Muscle of arm (tissue), 14 donors: ENCODE measurements at places on chromosomes 1 and 21.

- no peak for DNase-seq
These were observed 30.1 kb downstream of the AVPR1B start for GRCh38 chr1:206087091-206087490.

DNA sequence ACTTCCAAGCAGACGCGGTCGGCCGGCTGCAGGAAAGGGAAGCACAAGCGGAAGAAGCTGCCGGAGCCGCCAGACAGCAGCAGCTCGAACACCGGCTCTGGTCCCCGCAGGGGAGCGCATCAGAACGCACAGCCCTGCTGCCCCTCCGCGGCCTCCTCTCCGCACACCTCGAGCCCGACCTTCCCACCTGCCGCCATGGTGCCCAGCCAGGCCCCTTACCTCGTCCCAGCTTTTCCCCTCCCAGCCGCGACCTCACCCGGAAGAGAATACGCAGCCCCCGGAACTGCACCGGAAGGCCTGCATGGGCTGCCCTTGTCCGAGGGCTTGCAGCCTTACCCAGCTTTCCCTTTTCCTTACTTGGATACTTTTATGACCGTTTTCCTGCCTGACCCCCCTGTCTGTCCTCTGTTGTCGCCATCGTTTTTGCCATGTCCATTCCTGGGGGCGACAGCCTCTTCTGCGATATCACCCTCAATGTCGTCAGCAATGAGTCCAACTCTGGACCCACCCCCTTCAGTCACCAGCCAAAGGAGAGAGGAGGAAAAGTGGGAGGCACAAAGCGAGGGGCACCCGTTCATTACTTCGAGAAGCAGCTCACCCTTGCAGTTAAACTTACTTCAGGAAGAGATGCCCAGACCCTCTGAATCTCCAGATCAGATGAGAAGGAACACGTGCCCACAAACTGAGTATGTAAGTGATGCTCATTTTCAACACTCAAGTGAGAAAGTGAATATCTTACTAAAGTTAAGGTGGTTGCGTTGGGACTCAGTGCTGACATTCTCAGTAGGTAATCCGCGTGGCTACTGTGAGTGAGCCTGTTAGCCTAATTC, 25.5 kb downstream of the UTS2 start:
- DNase-seq = no peak

DNA sequence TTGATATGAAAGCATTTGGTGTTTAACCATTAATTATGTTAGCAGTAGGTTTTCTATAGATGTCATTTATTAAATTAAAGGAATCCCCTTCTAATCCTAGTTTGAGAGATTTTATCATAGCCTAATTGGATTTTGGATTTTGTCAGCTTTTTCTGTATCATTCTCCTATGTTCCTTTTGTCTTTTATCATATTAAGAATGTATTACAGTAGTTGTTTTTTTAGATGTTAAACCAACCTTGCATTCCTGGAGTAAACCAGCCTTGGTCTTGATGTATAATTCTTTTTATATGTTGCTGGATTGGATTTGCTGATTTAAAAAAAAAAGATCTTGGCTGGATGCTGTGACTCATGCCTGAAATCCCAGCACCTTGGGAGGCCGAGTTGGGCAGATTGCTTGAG, 5.6 kb downstream of the SETDB1 start:
- DNase-seq = no peak

- DNase-seq = no peak
These were observed 70.9 kb upstream of the S1PR1 start for GRCh38 chr1:101165954-101166353.

GRCh38 chr21:30337772-30338171, 278 bp upstream of the KRTAP27-1 start:
- DNase-seq = no peak

DNA sequence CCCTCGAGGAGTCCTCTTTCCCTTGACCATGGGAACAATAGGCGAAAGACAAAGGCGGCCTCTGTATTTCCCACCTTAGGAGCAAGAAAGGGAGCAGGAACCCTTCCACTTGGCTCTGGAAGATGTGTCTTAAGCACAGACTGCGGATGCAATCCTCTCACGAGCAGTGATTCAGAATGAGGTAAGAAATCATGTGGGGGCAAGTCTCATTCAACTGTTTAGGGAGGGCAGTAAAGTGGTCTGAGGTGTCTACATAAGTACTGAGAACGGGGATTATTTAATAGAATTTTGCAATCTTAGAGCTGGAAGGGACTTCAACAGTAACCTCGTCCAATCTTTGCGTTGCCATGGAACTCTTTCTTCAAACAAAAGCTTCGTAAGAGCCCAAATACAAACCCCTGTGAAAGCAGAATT, 1.6 kb upstream of the DYRK3 start:
- DNase-seq = peak; percentile 49

DNA sequence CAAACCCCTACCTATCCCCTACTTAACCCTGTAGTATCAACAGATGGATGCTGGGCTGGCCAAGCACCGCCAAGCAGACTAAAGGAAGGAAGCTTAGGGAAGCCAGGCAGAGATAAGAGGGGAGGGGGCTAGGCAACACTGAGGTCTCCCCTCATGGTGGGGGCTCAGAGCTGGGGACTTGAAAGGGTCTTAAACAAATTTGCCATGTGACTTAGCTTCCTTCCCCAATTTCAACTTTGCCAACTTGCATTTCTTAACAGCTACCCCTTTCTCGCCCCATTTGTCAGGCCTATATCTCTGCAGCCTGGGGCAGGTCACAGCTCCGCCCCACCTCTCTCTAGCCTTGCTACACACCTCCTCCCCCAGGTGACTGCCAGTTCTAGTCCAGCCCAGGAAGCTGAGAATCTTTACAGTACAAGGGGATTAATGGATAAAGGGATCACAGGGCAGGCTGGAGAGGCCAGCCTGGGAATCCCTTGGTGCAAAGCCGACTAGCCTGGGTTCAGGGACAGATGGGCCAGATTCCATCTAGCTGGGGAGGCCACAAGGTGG, 3.4 kb downstream of the KIF21B start:
- no peak for DNase-seq

DNA sequence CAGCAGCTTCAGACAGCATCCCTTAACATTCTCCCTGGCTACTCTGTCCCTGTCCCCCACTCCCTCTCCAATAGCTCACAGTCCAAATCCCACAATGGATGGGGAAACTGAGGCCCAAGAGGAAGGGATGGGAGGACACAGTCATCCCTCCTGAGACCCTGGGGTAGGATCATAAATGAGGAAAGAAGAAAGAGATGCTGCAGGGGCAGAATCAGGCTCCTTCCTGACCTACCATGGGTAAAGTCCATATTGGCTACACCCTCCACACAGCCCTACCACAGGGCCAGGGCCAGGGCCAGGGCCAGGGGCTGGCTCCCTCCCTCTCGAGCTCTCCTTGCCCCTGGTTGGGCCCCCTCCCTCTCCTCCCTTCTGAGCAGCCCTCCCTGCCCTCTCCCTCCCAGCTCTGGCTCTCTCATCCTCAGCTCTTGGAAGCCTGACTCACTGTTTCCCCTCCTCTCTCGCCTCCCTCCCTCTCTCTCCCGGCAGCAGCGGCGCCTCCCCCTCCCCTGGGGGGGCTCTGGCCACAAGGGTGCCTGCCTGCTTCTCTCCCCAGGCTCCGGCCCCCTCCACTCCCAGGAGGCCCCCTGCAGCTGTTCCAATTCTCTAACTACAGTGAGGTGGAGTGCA, 4.9 kb downstream of the AHDC1 start:
- peak; percentile 89 for DNase-seq

GRCh38 chr21:34630536-34631143, 15.7 kb upstream of the RCAN1 start:
- DNase-seq = peak; percentile 69

DNA sequence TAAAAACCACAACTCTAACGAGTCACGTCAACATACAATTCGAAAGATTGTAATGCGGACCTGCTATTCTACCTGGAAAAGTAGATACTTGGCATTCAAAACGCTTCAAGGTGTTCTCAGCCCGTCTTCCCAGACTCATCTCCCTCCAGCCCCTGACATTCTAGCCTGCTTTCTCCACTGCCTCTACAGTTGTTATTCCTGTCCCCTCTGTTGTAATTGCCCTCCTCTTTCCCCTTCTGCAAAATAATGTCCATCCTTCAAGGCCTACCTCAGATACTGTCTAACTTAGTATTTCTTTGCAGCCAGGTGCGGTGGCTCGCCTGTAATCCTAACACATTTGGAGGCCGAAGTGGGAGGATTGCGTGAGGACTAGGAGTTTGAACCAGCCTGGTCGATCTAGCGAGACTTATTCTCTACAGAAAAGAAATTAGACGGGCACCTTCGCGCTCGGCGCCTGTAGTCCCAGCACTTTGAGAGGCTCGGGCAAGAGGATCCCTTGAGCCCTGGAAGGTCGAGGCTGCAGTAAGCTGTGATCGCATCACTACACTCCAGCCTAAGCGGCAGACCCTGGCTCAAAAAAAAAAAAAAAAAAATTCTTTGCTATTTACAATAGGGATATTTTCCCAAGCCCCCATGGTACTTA, 756 bp upstream of the RBM34 start:
- DNase-seq = no peak

DNA sequence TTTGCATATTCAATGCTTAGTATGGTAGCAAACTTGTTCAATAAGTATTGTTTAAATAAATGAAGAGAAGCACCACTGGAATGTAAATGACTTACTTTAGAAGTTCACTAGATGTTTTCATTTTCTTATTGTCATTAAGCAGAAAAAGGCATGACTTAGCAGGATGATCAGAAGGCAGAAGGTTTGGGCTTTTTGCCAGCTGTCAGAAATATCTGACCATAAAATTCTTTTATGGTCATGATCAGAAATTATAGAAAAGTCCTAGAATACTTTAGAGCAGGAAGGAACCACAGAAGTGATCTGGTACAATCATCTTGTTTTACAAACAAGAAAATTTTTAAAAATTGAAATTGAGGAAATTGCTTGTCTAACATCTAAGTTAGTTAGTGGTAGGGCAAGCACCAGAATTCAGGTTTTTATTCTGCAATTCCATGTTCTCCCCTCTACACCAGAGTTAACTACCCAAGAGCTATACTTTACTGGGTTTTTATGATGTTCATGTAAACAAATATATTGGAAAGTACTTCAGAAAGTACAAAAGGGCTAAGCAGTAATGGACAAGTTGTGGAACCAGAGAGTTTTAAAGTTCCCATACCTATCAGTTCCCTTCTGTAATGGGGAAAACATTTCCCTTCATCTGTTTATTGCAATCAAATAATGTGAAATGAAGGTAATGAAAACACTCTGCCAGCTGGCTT, 10.1 kb downstream of the FMO5 start:
- DNase-seq = no peak

DNA sequence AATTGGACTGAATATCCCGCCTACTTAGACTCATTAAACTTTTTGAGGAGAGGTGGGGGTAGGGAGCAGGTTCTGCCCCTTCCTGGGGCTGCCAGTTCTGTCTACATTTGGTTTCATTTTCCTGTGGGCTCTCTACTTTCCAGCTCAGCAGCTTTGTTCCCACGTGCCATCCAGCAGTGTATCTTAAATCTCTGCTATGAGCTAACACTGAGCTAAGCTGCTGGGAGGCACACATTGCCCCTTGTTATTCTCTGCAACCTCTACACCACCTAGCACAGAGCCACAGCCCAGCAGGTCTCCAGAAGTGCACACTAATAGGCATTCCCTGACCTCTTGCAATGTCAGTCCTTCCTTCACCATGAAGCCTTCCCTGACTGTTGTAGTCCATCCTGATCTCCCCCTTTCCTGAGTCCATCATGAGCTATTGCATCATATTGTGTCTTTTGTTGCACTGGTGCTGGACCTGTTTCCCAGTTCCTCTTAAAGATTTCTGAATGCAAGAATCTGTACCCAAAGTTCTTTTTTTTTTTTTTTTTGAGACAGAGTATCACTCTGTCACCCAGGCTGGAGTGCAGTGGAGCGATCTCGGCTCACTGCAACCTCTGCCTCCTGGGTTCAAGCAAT, 28.7 kb upstream of the NRDC start:
- DNase-seq = no peak

DNA sequence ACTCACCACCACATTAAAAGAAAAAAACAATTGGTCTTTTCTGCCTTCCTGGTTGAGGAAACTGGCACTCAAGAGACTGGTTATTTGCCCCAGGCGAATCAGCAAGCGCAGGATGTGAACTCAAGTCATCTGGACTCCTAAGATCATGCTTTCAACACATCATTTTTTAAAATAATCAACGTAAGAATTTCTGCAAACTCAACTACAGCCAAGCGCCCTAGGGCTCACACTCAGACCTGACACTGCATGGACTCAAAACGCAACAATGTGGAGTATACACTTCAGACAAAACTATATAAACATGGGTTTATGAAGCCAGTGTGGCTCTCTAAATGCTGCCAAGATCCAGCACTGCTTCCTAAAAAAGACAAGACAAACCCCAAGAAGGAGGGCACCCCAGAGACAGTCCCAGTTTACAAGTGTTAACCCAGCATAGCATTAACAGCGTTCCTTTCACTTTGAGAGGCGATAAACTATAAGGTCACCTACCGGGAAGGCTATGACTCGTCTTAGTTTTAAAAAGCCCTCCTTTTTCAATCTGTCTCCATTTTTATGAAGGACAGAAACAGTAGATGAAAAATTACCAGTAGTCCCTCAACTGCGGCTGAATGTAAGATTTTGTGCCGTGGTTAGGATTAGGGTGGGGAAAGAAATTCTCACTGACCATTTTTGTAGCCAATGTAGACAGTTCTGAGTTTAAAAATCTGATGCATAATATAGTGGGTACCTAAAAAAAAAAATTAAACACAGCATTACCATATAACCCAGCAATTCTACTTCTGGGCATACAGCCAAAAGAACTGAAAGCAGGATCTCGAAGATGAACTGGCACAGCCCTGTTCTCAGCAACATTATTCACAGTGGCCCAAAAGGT, 54.8 kb downstream of the SIPA1L2 start:
- no peak for DNase-seq

- DNase-seq = peak; percentile 31
These were observed 6.5 kb downstream of the INSRR start for GRCh38 chr1:156852418-156852874.

DNA sequence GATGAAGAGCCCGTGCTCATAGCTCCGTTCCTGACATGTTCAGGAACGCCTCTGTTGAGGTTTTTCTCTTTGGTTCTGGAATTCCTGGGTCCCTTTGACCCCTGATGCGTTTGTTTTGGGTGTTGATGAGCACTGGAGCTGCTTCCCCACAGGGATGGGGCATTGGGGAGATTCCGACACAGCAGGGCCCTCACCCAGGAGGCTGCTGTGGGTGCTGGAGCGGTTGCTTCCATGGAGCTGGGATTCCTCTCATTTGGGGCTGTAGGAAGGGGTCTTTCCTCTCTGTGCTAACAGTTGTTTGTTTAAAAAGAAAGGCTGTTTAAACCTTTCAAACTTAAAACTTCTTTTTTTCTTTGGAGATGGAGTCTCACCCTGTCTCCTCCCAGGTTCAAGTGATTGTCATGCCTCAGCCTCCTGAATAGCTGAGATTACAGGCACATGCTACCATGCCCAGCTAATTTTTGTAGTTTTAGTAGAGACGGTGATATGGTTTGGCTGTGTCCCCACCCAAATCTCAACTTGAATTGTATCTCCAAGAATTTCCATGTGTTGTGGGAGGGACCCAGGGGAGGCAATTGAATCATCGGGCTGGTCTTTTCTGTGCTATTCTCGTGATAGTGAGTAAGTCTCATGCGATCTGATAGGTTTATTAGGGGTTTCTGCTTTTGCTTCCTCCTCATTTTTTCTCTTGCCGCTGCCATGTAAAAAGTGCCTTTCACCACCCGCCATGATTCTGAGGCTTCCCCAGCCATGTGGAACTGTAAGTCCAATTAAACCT, 48.9 kb downstream of the SKI start:
- DNase-seq = no peak

- peak; percentile 89 for DNase-seq
These were observed 57.3 kb downstream of the NKAIN1 start for GRCh38 chr1:31182352-31182751.
